Dorsolateral prefrontal cortex (tissue), 122 donors: ENCODE measurements at places on chromosomes 6 and 20.
A peak's percentile ranks its signal among the peaks of the same experiment; 100 is the strongest.

- no peak for DNase-seq
Observed at GRCh38 chr6:77249560-77249959, 213.7 kb downstream of the HTR1B start.

GRCh38 chr20:38863024-38863851 lies 57.7 kb downstream of the PPP1R16B start:
- no peak for DNase-seq

DNA sequence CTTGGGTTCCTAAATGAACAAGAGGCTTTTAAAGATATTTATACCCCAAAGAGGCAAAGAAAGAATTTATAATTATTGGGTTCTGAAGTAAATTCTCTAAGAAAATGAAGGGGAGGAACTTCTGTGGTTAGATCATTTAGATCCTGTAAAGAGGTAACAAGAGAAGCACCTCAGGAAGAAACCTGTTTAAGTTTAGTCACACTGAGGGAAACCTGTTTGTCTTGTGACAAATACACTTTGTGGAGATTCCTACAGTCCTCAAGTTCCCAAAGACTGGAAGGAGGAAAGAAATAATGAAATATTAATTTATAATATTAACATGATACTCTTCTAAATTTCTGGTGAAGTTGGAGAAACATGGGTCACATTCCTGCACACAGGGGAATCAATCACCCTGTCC lies 647.5 kb downstream of the EYS start:
- DNase-seq = no peak

DNA sequence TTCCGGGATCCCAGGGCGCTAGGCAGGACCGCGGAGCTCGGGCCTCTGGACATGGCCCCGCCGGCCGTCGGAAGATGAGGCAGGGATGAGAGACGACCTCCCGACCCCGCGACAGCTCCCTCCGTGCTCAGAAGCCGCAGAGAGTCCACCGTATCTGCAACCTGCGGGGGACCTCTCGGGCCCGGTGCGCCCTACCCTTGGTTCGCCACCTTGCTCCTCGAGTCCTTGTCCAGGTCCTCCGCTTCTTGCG lies 301 bp downstream of the PPP1R3D start:
- DNase-seq = no peak

GRCh38 chr6:69164564-69165229 lies 529.6 kb downstream of the ADGRB3 start:
- no peak for DNase-seq

DNA sequence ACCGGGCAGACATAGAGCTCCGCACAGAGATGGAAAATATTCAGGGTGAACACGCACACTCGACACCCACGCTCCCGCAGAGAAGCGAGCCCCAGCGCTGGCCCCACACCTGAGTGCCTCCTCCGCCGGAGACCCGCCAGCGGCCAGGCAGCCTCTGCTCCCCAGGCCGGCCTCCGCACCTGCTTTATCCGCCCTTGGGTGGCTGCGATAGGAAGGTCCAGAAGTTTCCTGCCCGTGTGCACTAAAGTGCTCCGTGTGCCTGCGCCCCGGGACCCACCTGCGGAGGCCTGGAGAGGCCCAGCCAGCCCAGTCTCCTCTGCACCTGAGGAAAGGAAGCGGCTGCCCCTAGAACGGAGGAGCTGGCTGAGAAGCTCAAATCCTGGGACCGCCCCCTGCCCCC lies 10.8 kb upstream of the FOXC1 start:
- DNase-seq = no peak

- no peak for DNase-seq
Observed at GRCh38 chr6:148629592-148630465, 117.0 kb upstream of the UST start.

- peak; percentile 40 for DNase-seq
Observed at GRCh38 chr20:49446808-49447207, 35.7 kb downstream of the KCNB1 start.

DNA sequence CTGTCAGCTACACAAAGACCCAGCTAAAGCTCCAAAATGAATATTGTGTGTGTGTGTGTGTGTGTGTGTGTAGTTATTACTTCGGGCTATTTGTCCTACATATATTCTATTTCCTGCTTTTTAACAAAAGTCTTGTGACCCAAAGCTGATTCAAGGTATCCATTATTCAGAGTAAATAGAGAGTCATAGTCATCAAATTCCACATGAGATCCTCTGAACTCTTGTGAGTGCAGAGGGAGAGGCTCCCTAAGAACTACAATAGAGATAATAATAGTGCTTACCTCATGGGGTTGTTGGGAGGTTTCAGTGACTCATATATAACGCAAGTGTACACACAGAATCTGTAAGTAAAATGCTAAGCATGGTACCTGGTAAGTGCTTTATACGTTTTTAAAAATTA lies 95.6 kb upstream of the SHLD1 start:
- no peak for DNase-seq
